H9 (cell line): ENCODE measurements at places on chromosomes 6 and 20. TPM values are rescaled to one million over a fixed set of nuclear protein-coding genes. Genes with fewer than 3 reads are reported as not detected.

The APMAP gene
- 67.8 and 69.1 TPM in 2 replicates for total RNA-seq

The SLC52A3 gene
- 3.2 and 3.3 TPM in 2 replicates for total RNA-seq

The ANKRD6 gene
- 5.4 and 5.6 TPM in 2 replicates for total RNA-seq

The KHDC1L gene
- 0.37 TPM in 1 of 2 replicates, not detected in the other for total RNA-seq

The GMDS gene
- total RNA-seq: 27.6 and 27.8 TPM in 2 replicates

The ADAM33 gene
- total RNA-seq: 4.0 and 4.4 TPM in 2 replicates

The BTN1A1 gene
- total RNA-seq: 0.15 and 0.18 TPM in 2 replicates
